Germinal center (tissue), 1 donor: ENCODE measurements at places on chromosomes 2 and 18.
A peak's percentile ranks its signal among the peaks of the same experiment; 100 is the strongest.

GRCh38 chr2:207925601-207926000, 99.7 kb downstream of the PLEKHM3 start:
- DNase-seq: no peak

- DNase-seq: no peak
These were observed 213.3 kb downstream of the LDLRAD4 start for GRCh38 chr18:13431886-13432285.

DNA sequence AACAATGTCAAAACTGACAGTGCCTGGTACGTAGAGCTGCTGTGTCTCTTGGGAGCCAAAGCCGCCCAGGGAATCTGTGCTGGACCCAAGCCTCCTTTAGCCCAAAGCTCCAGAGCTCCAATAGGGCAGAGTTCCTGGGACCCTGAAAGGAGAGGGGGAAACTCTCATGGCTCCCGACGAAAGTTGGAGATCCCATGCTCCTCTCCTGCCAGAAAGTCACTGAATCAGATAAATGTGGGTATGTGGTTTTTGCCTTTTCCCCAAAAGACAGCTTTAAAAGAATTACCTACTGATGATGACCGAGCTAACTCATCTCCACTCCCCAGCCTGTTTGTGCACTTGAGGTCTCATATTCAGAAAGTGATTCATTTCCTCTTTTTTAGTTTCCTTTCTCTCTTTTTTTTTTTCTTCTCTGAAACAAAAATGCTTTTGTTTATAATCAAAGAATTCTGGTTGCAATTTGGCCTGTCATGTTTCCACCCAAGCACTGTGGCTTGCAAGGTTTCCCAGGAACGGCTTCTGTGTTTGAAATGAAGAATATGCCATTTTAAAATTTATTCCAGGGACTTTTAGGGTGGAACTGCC, 14.1 kb upstream of the PMAIP1 start:
- peak; percentile 52 for DNase-seq

- peak; percentile 22 for DNase-seq
These were observed 888 bp upstream of the ADCY3 start for GRCh38 chr2:24920809-24921441.

DNA sequence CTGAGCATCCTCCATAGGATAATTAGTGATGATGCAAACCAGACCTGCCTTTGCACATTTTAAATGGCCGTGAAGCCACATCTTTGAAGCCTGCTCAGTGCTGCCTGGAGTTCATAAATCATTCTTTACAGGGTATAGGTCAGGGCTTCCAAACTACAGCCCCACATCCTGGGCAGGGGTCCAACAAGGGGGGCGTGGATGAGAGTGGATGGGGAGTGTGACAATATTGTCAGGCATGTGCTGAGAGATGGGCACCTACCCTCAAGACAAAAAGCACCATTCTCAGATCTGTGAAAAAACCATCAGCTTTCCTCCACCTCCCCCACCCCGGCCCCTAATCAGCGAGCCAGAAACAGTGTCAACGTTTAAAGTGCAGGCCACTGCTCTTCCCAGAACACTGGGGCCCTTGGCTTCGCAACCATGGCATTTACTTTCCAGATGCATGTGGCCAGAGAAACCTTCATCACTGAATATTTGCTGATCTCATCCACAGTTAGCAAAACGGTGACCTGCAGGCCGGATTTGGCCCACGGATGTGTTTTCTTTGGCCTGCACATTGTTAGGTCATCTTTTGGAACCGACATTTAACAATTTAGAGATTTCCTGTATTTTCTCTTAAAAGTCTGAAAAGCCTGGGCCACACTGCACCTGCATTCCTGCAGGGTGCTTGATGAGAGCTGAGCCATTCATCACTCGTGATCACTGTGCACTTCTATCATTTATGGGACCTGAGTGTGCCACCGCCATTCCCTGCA, 130.7 kb downstream of the ANKRD44 start:
- no peak for DNase-seq

GRCh38 chr2:230644356-230644935, 68.2 kb upstream of the CAB39 start:
- no peak for DNase-seq

DNA sequence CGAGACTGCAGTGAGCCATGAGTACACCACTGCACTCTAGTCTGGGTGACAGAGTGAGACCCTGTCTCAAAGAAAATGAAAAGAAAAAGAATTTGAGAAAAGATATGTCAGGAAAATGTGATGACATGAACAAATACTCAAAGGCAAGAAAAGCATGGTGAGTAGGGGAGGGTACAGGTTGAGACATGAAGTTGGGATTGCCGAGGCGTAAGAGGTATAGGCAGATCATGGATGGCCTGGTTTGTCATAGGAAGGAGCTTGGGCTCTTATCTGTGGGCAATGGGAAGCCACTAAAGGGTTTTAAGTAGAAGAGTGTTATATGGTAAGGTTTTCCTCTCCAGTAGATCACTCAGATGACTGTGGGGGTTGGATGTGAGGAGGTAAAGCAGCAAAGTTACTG, 32.3 kb downstream of the SPAST start:
- DNase-seq: no peak

DNA sequence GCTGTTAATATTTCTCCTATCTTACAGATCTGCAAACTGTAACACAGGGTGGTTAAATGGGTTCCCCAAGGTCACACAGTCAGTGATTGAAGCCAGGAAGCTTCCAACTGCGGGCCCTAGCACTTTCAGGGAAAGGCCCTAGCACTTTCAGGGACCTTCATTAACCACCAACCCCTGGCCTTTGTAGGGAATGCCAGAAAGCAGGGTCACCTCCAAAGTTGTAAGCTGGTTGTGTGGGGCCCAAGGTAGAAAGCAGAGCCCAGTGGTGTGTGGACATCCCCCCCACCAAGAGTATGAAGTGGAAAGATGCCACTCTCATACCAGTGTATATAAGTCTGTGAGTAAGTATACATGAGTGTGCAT, 4.4 kb downstream of the DLX2 start:
- no peak for DNase-seq

- DNase-seq: no peak
These were observed 82.8 kb downstream of the SMAD2 start for GRCh38 chr18:47847635-47848034.

DNA sequence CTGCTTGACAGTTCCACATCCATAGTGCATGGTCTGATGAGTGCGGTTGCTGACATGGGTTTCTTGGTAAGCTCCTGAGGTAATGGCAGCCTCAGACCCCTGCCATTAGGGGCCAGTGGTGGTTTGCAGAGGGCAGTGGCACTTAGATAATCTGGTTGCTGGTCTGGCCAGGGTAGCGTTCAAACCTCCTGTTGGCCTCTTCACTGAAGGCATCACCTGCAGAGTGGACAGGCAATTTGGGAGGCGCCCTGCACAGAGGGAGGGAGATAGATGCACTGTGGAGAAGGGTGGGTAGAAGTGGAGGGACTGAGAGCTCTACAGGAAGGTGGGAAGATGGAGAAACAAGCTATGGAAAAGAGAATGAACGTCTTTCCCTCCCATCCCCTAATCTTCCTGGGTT, 3.7 kb downstream of the HTRA2 start:
- DNase-seq: no peak

DNA sequence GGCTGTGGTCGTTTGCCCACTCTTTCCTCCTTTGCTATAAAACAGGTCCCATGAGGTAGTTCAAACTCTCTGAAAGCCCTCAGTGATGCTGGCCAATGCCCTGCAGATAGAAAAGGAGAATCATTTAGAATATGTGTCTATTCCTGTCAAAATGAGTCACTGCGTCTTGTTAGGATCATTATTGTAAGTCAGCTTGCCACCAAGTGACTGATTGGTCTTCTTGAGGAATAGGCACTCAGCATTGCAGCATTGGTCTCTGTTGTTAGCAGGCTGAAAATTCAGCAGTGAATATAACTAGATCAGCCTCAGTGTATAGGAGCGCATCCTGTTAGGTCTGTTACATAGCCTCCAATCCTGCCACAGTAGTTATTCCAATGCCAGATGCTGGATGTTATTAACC, 28.9 kb downstream of the PRKRA start:
- no peak for DNase-seq

DNA sequence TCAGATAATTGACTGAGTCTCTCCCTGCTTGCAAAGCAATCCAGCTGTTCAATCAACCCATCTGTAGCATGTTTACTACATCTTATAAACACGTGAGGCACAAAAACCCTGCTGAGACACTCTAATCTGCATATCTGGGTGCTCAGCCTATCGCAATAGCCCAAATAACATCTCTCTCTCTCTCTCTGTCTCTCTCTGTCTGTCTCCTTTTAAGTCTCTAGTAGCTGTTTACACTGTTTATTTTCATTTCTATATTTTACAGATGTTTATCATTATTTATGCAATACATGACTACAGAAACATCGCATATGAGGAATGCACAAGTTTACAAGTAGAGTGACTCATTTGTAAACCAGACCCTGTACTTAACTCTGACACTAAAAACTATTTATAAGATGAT, 422.1 kb upstream of the DSEL start:
- DNase-seq: no peak

DNA sequence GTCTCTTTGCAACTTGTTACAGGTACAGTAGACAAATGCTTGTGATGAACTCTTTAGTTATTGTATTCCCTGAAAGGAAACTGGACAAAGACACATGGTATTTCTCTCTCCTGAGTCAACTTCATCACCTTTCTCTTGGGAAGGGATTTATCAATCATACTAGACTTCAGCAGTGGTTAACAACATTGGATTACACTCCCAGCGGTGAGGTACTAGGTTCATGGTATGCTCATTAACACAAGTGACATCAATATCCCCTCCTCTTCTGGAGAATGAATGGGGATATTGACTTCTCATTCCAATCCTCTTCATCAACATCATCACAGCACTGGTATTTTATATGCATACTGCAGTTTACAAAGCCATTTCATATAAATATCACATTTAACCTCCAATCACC, 574.6 kb downstream of the ERBB4 start:
- no peak for DNase-seq

- no peak for DNase-seq
These were observed 705 bp downstream of the YES1 start for GRCh38 chr18:811182-811891.

DNA sequence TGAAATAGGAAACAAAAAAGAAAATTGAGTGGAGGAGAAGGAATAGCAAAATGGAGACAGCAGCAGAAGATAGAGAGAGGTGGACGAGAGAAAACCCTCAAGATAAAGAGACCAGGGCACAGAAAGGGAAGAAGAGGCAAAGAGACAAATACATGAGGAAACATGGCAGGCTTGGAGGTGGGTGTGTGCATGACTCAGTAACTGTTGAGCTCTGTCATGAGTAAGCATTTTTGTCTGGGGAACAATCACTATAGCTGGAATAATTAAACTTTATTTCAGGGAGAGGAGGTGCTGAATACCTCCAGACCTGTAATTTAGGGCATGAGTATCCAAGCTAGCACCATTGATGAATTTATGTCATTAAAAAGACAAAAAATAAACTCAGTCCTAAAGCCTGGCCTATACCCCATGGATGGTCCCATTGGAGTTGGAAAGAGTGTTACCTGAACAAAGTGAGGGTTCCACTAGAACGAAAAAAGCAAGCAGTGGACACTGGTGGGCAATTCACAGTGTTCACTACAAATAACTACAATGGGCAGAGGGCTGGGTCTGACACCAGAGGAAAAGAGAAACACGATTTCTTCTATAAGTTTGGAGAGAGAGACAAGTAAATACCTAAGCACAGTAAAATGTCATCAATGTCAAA, 145.5 kb downstream of the ADCYAP1 start:
- DNase-seq: no peak

DNA sequence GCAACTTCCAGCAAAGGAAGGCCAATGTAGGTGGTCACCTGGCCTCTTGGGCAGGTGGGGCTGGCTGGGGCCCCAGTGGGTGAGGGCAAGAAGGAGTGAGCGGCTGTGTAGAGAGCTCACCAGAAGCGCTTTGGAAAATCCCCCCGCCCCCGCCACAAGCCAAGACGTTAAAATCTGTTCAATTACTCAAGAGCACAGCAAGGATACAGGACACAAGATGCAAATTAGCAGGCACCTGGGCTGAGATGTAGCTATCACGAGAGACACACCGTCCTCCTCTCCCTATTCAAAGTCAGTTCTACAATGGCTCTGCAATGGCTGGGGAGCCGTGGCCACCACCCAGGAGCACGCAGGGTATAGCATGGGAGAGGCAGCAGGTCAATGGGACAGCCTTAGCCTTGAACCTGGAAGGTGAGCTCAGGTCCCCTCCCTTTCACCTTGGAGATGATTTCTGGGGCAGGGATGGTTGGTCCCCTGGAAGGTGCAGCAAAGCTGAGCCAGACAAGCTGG, 38.5 kb upstream of the GPR17 start:
- DNase-seq: peak; percentile 54

DNA sequence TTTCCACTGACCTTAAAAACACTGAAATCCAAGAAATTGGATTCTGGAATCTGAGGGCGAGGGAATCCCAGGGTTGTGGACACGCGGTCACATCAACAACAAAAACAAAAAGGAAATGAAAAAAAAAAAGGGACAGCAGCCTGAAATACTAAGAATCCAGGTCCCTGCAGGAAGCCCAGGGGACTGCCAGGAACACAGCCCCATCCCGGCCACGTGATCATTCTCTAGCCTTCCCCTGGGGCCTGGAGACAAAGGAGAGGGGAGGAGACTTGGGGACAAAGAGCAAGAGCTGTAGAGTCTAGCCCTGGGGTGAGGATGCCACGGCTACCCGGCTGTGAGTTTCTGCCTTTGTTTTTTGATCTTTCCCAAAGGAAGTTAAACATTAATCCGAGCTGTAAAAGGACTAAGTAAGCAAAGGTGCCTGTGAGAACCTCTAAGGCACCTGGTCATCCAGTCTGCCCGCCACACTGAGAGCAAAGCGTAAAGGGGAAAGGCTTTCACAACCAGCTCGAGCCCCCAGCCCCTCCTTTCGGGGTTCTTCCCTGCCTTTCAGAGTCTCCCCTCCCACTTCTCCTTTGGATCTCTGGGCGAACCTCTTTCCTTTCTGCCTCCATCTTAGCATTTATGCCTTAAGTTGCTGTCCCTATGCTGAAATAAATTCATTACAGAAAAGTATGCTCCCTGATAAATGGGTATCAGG, 57.9 kb upstream of the MSH2 start:
- DNase-seq: no peak

DNA sequence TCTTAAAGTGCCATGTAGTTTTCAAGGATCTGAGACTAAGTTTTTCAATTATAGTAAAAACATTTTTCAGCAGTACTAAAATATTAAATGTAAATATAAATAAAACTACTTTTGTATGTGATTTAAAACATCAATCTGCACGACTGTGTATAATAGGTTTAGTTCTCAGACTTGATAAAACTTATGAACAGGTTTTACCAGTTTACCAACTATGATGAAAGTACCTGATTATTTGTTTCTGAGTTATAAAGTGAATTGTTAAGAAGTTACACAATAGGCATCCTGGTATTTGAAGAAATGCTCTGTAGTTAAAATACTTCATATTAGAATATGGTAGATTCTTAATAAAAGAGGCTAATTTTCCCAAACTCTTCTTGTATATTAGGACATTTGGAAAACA, 14.8 kb downstream of the RELCH start:
- no peak for DNase-seq
